ENCODE measurements at places on chromosomes 4 and X.

DNA sequence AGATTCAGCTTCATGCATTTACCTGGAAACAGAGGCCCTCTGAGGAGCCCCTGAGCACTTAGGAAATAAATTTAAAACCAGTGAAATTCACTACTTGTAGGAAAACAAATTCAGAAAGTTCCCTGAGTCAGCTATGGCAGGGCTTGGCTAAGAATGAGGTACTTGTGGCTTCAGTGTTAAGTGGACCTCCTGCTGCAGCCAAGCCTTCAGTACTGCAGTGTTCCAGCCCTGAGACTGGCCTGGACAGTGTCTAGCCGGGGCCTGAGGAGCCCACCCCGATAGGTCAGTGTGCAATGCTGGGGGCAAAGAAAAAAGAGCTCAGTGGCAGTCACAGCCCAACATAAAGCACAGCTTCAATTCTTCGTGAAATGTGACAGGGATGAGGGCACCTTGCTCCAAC is 41.9 kb downstream of the F11 start:
- no peak overlapping the region for H3K4me3 ChIP-seq
- peaks cover 2% of the 10 kb centered on the region for H3K27me3 ChIP-seq
- no peak overlapping the region for H3K27ac ChIP-seq
- no peak for DNase-seq

DNA sequence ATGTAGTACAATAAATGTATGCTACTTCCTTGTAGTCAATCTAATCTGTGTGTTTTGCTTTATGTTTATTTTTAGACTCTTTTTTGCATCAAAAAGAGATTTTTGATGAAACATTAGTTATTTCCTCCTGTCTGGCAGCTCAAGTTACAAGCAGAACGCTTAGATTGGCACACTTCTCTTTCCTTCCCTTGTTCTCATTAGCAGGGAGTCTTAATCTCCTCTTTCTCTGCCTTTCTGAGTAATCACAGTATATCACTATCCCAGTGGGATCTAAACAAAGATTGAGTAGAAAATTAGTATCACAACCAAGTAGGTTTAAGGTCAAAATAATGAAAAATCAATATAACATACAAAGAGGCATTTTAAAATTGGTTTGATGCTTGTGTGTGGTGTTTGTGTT is 1192.6 kb downstream of the C4orf33 start:
- DNase-seq, result no peak
- H3K4me3 ChIP-seq, result no peak overlapping the region
- no peaks in the 10 kb centered on the region for H3K36me3 ChIP-seq
- no peak overlapping the region for H3K27ac ChIP-seq
- H3K27me3 ChIP-seq, result no peaks in the 10 kb centered on the region

DNA sequence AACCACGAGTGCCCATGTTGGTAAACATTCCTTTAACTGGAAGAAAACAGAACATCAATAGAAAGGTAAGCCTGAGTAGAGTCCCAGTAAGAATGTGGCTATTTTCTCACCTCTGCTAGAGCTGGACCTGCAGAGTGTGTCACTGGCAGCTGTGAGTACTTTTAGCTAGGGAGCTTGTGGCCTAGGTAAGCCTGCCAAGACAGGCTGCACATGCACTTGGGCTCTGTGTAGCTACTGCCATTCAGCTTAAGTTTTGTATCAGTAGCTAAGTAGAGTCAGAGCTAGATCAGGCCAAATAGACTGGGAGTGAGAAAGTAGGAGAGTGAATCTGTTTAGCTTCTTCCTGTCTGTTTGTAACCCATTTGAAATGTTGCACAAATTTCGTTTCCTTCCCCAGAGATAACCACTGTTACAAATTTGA is 35.3 kb downstream of the RBPJ start:
- no peaks in the 10 kb centered on the region for H3K36me3 ChIP-seq
- H3K27ac ChIP-seq, result no peak overlapping the region
- DNase-seq, result no peak
- H3K4me1 ChIP-seq, result peaks cover 4% of the 10 kb centered on the region
- no peak overlapping the region for H3K4me3 ChIP-seq
- H3K27me3 ChIP-seq, result no peaks in the 10 kb centered on the region

DNA sequence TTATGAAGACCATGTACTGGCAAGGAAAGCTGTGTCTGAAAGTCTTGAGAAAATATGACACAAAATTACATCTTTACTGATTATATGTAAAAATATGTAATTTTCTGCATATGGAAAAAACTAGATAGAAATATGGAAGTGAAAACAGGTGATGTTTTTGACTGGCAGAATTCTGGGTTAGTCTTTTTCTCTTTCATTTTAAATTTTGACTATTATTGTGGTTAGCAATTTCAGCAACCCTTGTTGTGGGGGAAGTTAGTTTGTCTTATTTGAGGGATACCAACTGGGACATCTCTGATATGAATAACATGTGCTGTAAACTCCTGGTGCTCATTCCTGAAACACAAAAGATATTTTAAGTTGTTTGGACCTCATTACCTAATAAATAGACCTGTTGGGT is 49.9 kb upstream of the CPEB2 start:
- H3K4me3 ChIP-seq, result no peak overlapping the region
- no peak overlapping the region for H3K27ac ChIP-seq
- H3K4me1 ChIP-seq, result no peaks in the 10 kb centered on the region
- H3K27me3 ChIP-seq, result no peaks in the 10 kb centered on the region
- no peaks in the 10 kb centered on the region for H3K36me3 ChIP-seq

GRCh38 chr4:94559351-94559806 is 107.6 kb downstream of the PDLIM5 start:
- no peaks in the 10 kb centered on the region for H3K27me3 ChIP-seq
- H3K4me1 ChIP-seq, result peaks cover 5% of the 10 kb centered on the region
- H3K27ac ChIP-seq, result no peak overlapping the region
- no peak for DNase-seq
- H3K36me3 ChIP-seq, result peaks cover 3% of the 10 kb centered on the region

GRCh38 chr4:89814362-89814761 is 22.6 kb downstream of the SNCA start:
- no peaks in the 10 kb centered on the region for H3K4me1 ChIP-seq
- no peak overlapping the region for H3K4me3 ChIP-seq
- H3K27ac ChIP-seq, result no peak overlapping the region
- H3K36me3 ChIP-seq, result peaks cover 13% of the 10 kb centered on the region
- no peaks in the 10 kb centered on the region for H3K27me3 ChIP-seq
- DNase-seq, result no peak

DNA sequence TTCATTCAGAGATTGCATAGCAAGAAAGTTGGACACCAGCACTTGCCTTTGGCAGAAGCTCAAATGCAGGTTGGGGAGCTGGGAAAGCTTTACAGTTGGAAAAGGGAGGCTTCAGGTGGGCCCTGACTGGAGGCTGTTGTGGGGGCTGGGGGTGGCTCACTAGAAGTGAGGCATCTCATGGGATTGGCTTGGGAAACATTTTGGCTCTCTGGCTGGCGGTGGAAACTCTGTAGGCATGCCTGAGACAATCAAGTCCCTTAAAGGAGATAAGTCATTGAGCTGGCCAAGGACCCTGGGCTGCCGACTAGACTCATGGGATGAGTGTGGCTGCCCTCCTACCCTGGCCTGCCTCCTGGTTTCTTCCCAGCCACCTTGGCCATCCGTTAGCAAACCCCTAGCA is 31.4 kb upstream of the STS start:
- H3K27ac ChIP-seq, result no peak overlapping the region
- H3K4me1 ChIP-seq, result peaks cover 21% of the 10 kb centered on the region
- DNase-seq, result no peak
- H3K4me3 ChIP-seq, result no peak overlapping the region
- peaks cover 4% of the 10 kb centered on the region for H3K36me3 ChIP-seq
- no peaks in the 10 kb centered on the region for H3K27me3 ChIP-seq

GRCh38 chr4:184281231-184282139 is 63.8 kb upstream of the ENPP6 start:
- H3K4me1 ChIP-seq, result peaks cover 15% of the 10 kb centered on the region
- peaks cover 4% of the 10 kb centered on the region for H3K36me3 ChIP-seq
- H3K4me3 ChIP-seq, result no peak overlapping the region
- H3K27ac ChIP-seq, result no peak overlapping the region
- no peak for DNase-seq

DNA sequence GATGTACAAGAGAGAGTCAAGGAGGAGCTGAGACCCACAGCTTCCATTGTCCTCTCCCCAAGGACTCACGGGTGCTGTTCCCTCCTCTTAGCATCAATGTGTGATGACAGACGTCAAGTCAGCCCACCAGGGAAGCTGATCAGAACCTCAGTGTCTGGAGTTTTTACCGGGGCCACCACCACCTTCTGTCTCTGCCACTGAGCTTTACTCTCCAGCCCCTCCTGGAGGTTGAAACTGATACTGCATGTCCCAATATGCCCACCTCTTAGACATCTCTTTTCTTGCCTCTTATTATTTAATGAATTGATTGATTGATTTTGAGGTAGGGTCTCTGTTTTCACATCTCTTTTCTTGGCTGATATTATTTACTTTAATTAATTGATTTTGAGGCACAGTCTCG is 10.3 kb upstream of the AKAP17A start:
- no peaks in the 10 kb centered on the region for H3K27me3 ChIP-seq
- H3K4me3 ChIP-seq, result no peak overlapping the region
- no peak for DNase-seq
- no peaks in the 10 kb centered on the region for H3K36me3 ChIP-seq
- H3K27ac ChIP-seq, result no peak overlapping the region

DNA sequence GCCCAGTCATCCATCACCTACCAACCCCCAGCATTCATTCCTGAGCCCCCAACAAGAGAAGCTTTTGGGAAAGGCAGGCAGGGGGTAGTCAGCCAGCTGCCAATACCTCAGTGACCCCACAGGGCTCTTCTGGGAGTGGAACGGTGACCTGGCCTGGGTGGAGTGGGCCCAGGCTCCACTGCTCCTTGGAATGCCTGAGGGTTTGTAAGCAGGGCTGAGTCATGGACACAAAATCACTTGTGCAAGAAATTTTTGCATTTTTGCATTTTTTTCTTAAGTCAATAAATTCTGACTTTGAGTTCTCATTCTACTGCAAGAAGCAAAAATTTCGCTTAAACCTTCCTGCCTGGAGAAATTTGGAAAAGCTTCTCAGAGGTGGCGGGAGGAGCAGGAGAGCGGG is 18.5 kb downstream of the SORCS2 start:
- peaks cover 3% of the 10 kb centered on the region for H3K4me1 ChIP-seq
- H3K36me3 ChIP-seq, result peaks cover 4% of the 10 kb centered on the region
- peaks cover 2% of the 10 kb centered on the region for H3K27me3 ChIP-seq
- DNase-seq, result no peak
- no peak overlapping the region for H3K27ac ChIP-seq
- no peak overlapping the region for H3K4me3 ChIP-seq

DNA sequence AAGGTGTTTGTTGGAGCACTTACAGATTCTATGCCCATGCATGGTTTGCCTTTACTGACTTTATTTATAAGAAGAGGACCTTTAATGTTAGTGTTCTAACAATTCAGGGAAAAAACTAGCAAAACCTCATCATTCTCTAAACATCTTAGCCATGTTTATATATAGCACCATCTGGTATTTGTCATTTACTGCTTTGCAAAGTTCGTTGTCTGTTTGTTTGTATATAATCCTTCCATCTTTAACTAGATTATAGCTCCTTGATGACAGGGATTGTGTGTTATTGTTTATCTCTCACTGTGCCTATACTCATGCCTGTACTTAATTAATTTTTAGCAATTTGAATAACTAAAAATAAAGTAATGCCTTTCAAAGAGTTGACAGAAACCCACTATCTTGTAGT is 170.6 kb upstream of the PACRGL start:
- H3K4me1 ChIP-seq, result no peaks in the 10 kb centered on the region
- DNase-seq, result no peak

GRCh38 chrX:139201924-139202323 is 328.6 kb upstream of the F9 start:
- H3K27me3 ChIP-seq, result peaks cover 6% of the 10 kb centered on the region
- peaks cover 8% of the 10 kb centered on the region for H3K36me3 ChIP-seq
- H3K27ac ChIP-seq, result no peak overlapping the region
- peaks cover 20% of the 10 kb centered on the region for H3K4me1 ChIP-seq
- DNase-seq, result no peak
